ENCODE measurements at places on chromosomes 12 and 14. TPM values are rescaled to one million over a fixed set of nuclear protein-coding genes. Genes with fewer than 3 reads are reported as not detected.

DNA sequence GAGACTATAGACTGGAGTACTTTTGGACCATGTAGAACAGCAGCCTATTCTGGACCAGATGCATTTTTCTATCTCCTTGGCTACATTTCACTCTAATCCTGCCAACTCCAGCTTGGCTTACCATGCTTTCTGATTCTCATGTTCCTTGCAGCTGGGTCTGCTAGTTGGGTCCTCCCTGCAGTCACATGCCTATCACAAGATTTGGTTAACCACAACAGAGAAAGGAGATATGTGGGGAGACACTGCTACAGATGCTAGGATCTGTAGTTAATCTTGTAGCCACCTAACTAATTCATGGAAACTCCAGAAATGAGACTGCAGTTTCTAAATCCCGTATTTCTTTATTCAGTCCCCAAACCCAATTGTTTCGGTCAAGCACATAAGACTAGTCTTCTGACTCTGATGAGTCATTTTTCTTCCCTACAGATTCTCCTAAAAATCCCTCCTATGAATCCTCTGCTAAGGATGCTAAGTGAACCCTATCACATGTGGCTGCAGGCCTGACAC is 410.6 kb downstream of the DAD1 start:
- no peaks in the 10 kb centered on the region for H3K27me3 ChIP-seq
- H3K27ac ChIP-seq = no peak overlapping the region
- H3K4me1 ChIP-seq = peaks cover 6% of the 10 kb centered on the region
- DNase-seq = no peak
- H3K4me3 ChIP-seq = no peak overlapping the region

Gene CCDC38
- not detected for total RNA-seq

Gene SDSL
- 12.5 TPM for total RNA-seq

Gene GPR68
- 1.7 TPM for total RNA-seq

GRCh38 chr12:105175397-105175990 is 60.5 kb downstream of the APPL2 start:
- no peak overlapping the region for H3K27ac ChIP-seq
- H3K36me3 ChIP-seq = no peaks in the 10 kb centered on the region
- DNase-seq = no peak
- H3K4me3 ChIP-seq = no peak overlapping the region

Gene CIROP
- total RNA-seq = not detected

Gene EML5
- total RNA-seq = 0.95 TPM

Gene TMEM117
- total RNA-seq = 10.7 TPM

GRCh38 chr12:41970744-41971143 is 173.9 kb downstream of the GXYLT1 start:
- DNase-seq = no peak
- H3K4me1 ChIP-seq = no peaks in the 10 kb centered on the region
- no peaks in the 10 kb centered on the region for H3K36me3 ChIP-seq
- no peaks in the 10 kb centered on the region for H3K27me3 ChIP-seq

Measured in Peyer's patch (tissue), 4 donors.